ENCODE measurements at places on chromosomes 4 and X. TPM values are rescaled to one million over a fixed set of nuclear protein-coding genes. Genes with fewer than 3 reads are reported as not detected.

SYP gene
- total RNA-seq: 2.5 TPM

DNA sequence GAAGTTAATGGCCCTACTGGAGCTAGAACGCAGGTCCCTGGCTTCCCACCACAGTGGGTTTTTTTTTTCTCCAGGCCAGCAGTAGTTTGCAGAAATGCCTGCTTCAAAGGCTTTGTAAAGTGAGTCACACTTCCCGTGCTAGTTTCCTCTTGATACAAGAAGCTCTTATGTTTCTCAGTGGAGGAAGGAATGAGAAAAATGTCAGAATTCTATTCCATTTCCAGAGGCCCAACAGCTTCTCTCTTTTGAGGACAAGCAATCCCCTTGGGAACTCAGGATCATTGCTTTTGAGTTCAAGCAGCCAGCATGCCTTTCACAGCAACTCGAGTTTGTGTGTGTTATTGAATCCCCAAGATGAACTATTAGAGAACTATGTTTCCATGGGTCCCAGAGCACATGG lies 134.3 kb downstream of the GUCY2F start:
- DNase-seq: no peak

DNA sequence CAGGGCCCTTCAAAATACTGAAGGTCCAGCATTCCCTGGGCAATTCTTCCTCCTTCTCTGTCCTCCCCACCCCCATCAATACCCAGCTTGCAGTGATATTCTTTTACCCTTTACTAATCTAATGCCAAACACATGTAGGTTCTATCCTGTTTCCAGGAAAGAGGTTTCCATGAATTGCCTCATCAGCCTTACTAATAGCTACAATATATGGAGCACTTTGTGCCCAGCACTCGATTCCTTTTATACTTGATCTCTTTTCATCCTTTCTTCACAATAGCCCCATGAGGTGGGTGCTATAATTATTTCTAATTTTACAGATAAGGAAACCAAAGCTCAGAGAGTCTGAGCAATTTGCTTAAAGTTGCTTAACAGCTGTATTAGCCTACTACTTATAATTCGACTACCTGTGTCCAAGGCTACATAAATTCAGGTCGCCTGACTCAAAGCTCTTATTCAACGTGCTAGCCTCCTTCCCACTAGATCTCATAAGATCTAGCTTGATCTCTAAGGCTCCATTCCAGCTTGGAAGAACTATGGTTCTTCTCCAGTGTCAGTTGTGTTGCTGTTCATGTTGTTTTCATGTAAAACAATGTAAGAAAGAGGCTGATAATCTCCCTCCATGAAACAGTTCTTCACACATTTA lies 229.6 kb upstream of the PGRMC2 start:
- no peak for DNase-seq

GRCh38 chr4:142528433-142528832 lies 317.7 kb downstream of the INPP4B start:
- no peak for DNase-seq
